ENCODE measurements at places on chromosomes 11 and 22.
A peak's percentile ranks its signal among the peaks of the same experiment; 100 is the strongest.

GRCh38 chr11:134558258-134558835 is 146.3 kb upstream of the B3GAT1 start:
- DNase-seq, result no peak

DNA sequence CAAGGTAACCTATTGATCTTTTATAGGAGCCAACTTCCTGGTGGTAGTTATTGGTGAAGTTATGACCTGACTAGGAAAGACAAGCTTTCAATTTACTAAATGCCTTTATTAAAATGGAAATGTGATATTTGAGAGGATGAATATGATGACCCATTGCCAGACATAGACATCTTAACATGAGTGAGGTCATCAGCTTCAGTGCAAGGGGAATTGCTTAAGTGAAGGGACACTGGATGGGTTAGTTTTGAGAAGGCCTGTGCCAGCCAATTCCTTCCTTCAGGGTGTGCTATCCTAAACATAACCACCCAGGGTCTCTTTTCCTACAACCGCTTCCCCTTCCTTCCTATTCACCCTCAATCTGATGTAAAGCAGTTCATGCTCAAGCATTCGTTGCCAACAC is 21.5 kb downstream of the NAV2 start:
- DNase-seq, result no peak

GRCh38 chr22:37894939-37895670 is 11.0 kb upstream of the MICALL1 start:
- DNase-seq, result no peak

DNA sequence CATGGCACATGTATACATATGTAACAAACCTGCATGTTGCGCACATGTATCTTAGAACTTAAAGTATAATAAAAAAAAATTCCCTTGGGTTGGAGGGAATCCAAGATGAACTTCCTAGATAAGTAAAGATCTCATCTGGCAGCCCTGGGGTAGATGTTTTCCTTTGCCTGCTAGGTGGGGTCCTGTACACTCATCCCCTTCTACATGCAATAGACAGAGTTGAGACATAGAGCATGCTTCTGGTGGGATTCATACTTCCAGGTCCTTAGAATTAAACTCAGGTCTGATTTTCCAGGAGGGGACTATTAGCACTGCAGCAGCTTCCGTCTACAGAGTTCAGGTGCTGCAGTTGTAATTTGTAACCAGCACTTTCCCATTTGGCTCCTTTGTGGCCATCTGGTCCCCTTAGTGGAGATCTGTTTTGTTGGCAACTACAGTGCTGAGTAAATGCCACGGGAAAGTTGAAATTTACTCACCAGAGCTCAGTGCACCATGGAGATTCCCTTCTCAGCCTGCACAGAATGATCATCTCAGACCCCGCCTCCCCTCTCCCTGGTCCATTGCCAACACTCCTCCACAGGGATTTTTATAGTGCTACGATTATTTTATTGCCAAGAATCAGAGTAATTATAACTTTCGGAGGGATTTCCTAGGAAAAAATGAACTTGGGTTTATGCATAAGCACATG is 220.1 kb upstream of the E2F8 start:
- no peak for DNase-seq

DNA sequence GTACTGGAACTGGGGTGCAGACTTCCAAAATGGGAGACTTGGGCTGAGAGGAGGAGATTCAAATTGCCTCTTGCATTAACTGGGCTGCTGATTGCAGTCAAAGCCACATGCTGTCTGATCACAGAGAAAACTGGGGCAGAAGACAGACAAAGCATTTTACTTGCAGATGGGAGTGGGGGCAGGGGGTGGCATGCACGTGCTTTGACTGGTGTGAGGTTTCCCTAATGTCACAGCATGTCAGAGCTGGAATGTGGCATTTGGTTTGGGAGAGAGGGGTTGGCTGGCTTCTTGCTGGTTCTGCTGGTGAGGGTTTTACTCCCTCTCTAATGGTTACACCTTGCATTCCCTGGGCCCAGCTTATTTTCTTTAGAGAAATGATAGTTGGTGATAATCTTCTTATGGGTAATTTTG is 2.9 kb downstream of the TUB start:
- no peak for DNase-seq

DNA sequence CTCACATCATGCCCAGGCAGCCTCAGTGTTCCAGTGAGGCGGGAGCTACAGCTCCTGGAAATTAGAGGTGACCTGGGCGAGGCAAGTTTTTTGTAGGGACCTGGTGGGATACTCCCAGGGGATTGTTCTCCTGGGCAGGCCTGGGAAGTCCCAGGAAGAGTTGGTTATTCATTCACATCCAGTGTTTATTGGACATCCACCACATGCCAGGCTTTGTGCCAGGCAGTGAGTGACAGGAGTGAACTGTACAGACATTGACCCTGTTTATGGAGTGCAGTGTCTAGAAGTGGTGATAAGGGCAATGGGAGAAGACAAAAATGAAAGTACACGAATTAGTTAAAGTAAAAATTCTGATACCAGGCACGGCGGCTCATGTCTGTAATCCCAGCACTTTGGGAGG is 29.4 kb downstream of the YWHAH start:
- DNase-seq, result no peak

- DNase-seq, result no peak
Measured at GRCh38 chr11:35099278-35100012, 39.5 kb upstream of the CD44 start.

DNA sequence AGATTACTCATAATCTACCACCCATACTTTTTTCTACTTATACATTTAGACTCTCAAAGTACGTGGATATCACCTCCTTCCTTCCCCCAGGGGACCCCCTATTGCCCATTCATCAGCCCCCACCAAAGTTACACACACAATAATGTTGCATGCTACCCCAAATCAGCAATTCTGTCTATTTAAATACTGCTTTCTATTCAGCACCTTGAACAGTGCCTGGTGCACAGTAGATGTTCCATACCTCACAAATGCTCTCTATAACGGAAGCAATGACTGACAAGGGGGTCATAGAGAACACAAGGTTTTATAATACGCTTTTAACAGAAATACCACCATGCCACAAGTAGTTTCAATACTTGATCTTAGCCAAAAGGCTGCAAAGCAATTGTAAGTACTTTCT is 370.7 kb downstream of the MIAT start:
- DNase-seq, result no peak

GRCh38 chr11:3642071-3642951 is 519 bp upstream of the ART5 start:
- peak; percentile 21 for DNase-seq

DNA sequence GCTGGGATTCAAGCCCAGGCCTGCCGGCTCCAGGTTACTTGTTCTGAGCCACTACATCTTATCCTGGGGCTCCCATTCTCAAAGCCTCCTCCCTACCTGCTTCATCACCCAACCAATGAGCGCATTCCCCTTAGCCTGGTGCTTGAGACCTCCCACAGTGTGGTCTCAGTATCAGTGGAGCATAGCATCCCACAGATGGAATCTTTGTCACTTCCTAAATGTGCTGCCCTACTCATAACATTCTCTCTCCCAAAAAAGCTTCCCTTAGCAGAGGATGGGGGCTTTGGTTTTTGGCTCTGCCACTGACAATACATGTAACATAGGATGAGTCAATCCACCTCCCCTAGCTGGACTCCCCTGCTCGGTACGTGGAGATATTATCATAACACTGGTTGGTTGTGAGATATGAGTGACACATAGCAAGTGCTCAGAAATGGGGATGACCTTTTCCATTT is 28.8 kb downstream of the TEAD1 start:
- no peak for DNase-seq

- no peak for DNase-seq
Measured at GRCh38 chr11:99271527-99271926, 250.8 kb downstream of the CNTN5 start.

DNA sequence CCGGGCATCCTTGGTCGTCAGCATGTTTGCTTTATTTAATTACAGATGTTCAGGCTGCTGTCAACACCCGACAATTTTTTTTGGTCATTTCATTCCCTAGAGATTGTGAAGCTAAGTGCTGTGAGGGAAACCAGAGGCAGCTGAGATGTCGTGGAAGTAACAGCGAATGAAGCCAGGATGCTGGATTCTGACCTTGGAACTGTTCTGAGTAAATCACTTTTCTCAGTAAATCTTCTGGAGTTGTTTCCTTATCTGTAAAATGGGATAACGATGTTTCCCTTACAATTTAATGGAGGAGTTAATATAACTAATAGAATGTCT is 390 bp upstream of the CKAP5 start:
- no peak for DNase-seq

- DNase-seq, result no peak
Measured at GRCh38 chr11:60119710-60120109, 31.2 kb downstream of the MS4A2 start.

DNA sequence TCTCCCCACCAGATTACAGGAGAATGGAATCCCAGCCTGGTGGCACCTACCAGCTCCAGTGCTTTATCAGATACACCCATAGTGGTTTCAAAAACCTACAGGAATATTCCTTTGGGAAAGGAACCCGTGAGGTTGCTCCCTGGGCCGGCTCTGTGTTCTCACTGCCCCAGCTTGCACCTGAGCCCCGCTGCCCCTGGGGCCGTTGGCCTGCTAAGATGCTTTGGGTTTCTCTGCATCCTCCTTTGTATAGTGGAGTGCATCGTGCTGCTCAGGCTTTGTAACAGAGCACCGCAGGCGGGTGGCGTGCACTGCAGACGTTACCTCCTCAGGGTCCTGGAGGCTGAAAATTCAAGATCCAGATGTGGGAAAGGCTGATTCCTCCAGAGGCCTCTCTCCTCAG is 414.1 kb downstream of the BRD1 start:
- no peak for DNase-seq

DNA sequence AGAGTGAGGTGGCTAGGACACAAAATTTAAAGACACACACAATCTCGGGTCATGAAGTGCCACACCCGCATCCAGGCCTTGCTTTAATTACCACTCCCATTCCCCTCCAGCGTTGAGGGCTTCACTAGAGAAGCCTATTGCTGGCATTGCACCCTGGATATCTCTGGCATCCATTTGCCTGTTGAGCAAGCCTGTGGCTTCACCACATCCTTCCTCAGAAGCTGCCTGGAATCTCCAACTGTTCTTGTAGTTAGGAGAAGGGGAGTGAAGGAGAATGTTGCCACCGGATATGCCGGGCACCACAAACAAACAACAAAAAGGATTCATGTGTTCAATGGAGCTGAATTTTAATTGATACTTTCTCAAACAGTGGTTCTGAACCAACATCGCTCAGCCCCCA is 34.4 kb upstream of the RCN1 start:
- DNase-seq, result no peak

- DNase-seq, result no peak
Measured at GRCh38 chr11:29847219-29847618, 169.6 kb downstream of the KCNA4 start.

- DNase-seq, result no peak
Measured at GRCh38 chr22:27004434-27004833, 347.0 kb downstream of the MIAT start.

GRCh38 chr11:130103296-130103814 is 33.7 kb downstream of the APLP2 start:
- no peak for DNase-seq

DNA sequence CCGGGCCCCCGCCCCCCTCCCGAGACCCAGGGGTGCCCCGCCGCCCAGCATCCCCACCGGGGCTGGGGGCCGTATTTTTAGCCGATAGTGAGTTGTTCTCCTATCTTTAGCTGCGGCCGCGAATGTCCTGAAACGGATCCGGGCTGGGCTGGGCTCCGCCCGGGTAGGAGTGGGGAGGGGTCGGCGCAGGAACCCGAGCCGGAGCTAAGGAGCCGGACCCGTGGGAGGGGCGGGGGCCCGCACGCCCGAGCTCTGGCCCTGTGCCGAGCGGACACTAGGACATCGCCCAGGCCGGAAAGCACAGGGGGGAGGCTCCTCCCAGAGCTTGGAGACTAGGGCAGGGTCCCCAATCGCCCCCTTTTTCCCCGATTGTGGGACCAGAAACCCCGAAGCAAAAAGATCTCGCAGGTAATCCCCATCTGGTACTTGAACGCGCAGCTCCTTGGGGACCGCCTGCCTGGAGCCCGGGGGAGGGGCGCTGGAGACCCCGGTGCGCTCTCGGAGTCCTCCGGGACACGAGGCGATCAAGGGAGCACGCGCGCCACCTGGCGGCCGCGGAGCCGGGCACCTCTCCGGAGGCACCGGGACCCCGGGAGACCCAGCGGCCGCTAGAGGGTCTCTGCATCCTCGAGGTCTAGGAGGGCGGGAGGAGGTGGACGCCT is 669 bp downstream of the CDC42EP2 start:
- DNase-seq, result peak; percentile 80

GRCh38 chr22:32625985-32626384 is 151.4 kb downstream of the FBXO7 start:
- no peak for DNase-seq

GRCh38 chr11:118289401-118289800 is 15.1 kb upstream of the CD3E start:
- no peak for DNase-seq

- no peak for DNase-seq
Measured at GRCh38 chr11:35802221-35802620, 139.6 kb downstream of the TRIM44 start.

DNA sequence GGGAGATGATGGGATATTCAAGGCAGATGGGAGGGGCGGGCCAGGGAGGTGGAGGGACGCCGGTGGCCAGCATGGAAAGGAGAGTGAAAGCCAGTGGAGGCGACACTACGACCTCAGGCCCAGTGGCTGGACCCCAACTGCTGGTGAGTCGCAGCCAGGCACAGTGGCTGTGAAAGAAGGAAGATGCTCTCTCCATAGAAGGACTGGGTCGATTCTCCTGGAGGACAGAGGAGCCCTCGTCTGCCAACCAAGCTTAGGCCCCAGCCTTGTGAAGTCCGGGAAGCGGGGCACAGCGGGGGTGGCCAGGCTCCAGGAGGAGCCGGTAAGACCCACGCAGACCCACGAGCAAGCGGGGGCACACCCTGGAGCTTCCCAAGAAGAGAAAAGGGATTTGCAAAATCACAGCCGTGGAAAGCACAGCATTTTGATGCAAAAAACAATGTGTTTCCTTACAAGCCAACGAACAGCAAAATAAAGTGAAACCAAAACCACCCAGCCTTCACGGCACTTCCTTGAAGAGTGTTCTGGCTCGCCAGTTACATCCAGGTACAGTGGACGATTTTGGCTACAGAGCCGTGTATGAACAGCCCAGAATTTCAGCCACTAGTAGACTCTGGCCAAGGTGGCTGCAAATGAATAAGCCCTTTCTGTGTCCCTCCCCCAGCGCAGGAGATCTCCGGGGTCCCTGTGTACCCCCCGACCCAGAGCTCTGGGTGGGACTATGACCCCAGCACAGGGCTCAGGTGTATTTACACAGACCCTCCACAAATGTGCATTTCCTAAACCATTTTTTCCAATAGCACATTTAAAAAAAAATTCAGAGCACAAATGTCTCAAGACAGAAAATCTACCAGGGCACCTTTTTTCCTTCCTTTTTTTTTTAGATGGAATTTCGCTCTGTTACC is 96.9 kb downstream of the TRMU start:
- DNase-seq, result no peak

Measured in cortex of kidney (tissue), 1 donor.